CD8-positive, alpha-beta memory T cell (primary cell): ENCODE measurements at places on chromosomes 3 and 15. TPM values are rescaled to one million over a fixed set of nuclear protein-coding genes. Genes with fewer than 3 reads are reported as not detected.

- no peaks in the 10 kb centered on the region for H3K4me1 ChIP-seq
- DNase-seq = no peak
- H3K4me3 ChIP-seq = no peak overlapping the region
- H3K36me3 ChIP-seq = no peaks in the 10 kb centered on the region
- H3K27me3 ChIP-seq = no peaks in the 10 kb centered on the region
Measured at GRCh38 chr15:80426316-80426715, 22.1 kb downstream of the ARNT2 start.

- H3K36me3 ChIP-seq = no peaks in the 10 kb centered on the region
- no peak for DNase-seq
- H3K27me3 ChIP-seq = no peaks in the 10 kb centered on the region
- no peak overlapping the region for H3K4me3 ChIP-seq
- H3K27ac ChIP-seq = no peak overlapping the region
Measured at GRCh38 chr3:27594096-27594690, 110.0 kb upstream of the SLC4A7 start.

GRCh38 chr15:77642793-77643430 is 10.2 kb upstream of the LINGO1 start:
- H3K36me3 ChIP-seq = no peaks in the 10 kb centered on the region
- H3K27me3 ChIP-seq = no peaks in the 10 kb centered on the region
- no peaks in the 10 kb centered on the region for H3K4me1 ChIP-seq
- no peak overlapping the region for H3K27ac ChIP-seq
- no peak overlapping the region for H3K4me3 ChIP-seq
- no peak for DNase-seq

- no peak overlapping the region for H3K4me3 ChIP-seq
- no peaks in the 10 kb centered on the region for H3K4me1 ChIP-seq
- DNase-seq = no peak
- peak overlapping the region; percentile 46 for H3K27ac ChIP-seq
Measured at GRCh38 chr3:195194559-195195206, 76.3 kb downstream of the XXYLT1 start.

- no peak overlapping the region for H3K27ac ChIP-seq
- no peaks in the 10 kb centered on the region for H3K4me1 ChIP-seq
- H3K4me3 ChIP-seq = no peak overlapping the region
- H3K27me3 ChIP-seq = no peaks in the 10 kb centered on the region
- no peak for DNase-seq
Measured at GRCh38 chr3:2568929-2569328, 470.3 kb downstream of the CNTN4 start.

The ROPN1 gene
- not detected for total RNA-seq

The SERPINI2 gene
- not detected for total RNA-seq
